ENCODE measurements at places on chromosomes 3 and 15.

GRCh38 chr15:57227166-57227565, 149.1 kb upstream of the CGNL1 start:
- DNase-seq = no peak

DNA sequence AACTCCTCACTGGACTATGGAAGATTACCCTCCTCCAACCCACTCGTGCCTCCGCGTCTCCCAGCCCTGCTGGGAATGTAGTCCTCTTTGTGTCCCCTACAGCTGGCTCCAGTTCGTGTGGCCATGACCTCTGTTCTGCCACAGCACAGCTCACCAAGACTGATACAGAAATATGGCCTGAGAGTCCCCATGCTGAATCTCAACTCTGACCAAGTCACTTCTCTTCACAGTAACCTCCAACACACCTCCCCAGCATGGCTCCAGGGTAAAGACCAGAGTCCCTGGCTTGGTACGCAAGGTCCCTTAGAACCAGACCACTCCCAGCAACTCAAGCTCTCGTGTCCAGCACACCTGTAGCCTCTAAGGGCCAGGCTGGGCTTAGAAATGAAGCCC, 2.3 kb upstream of the COL7A1 start:
- no peak for DNase-seq

- no peak for DNase-seq
These were observed 25.0 kb downstream of the RNU5B-1 start for GRCh38 chr15:65329288-65329983.

DNA sequence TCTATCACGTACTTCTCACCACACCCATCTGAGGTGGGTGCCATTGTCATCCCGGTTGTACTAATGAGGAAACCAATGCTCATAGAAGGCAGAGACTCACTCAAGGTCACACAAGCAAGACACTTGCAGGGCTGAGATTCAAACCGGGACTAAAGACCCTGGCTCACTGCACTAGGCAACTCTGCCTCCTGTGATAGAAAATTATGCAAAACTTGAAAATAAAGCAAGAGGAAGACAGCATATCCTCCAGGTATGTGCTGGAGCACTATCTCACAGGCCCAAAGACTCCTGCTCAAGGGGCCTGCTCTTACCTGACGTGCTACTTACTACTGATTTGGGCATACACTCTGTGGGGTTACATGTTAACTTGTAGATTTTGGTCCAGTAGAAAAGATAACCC, 25.6 kb downstream of the ANXA2 start:
- DNase-seq = no peak
